Activated CD4-positive, alpha-beta T cell treated with anti-CD3 and anti-CD28 coated beads, Interleukin-2, amount 50 U/mL, for 24 hours (primary cell): ENCODE measurements at places on chromosomes 6 and 20.

DNA sequence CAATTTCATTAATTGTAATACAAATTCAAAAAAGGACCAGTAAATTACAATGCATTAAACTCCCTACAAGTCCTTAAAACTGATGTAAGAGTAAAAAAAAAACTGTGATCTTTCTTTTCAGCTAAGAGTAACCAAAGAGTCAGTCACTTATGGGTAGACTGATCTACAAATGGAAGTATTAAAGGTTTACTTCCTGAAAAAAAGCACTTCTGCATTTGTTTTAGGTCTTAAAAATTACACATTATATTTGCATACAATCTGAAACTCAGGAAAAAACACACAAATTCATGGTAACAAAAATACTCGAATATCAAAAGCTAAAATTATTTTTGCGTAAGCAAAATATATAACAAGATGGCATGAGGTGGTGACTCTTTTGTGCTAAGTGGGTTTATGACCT lies 23.5 kb downstream of the USP49 start:
- DNase-seq, result no peak

- no peak for DNase-seq
These were observed 59.7 kb upstream of the SAMD3 start for GRCh38 chr6:130282234-130282995.

- no peak for DNase-seq
These were observed 2.9 kb downstream of the NRN1 start for GRCh38 chr6:6003621-6004366.

- no peak for DNase-seq
These were observed 17.1 kb downstream of the TGM3 start for GRCh38 chr20:2312876-2313275.

DNA sequence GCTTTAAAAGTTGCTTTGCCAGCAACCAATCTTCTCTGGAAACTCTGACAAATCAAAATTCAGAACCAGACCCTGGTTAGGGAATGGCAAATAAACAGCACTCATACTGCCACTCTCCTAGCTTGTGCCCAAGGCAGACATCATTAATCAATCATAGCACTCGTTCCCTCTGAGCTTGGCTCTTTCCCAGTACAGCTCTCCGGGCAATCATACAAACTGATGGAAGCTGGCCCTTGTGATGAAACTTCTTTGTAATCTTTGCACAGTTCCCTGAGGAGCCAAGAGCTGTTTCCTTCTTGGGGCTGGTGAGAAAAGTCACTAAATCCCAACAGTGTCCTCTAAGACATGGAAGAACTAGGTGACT lies 34.7 kb downstream of the KIAA1755 start:
- no peak for DNase-seq

DNA sequence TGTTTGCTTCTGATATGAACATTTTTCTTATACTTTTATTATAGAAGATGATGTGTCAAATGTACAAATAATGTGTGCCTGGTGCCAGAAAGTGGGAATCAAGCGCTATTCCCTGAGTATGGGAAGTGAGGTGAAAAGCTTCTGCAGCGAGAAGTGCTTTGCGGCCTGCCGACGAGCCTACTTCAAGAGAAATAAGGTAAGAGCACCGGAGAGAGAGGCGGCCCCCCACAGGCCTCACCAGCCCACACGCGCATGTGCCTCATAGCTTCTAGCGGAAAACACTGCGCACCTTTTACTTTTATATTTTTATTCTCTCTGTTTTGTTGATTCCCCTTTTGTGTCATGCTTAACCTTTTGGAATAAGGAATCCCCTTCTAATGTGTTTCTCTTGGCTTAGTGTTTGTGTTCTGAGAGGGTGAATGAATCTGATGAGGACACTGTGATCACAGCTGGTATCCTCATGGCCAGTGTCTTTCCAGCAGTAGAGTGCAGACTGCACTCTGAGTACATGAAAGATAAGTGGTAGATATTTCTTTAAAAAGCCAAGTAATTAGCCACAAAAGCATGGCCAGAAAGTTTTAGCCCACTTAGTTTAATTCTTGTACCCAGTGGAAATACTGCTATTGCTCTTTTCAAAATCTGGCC lies 43.6 kb downstream of the SOBP start:
- DNase-seq, result no peak

- no peak for DNase-seq
These were observed 36.9 kb downstream of the L3MBTL3 start for GRCh38 chr6:130055271-130055670.

- DNase-seq, result no peak
These were observed 277.4 kb upstream of the CNR1 start for GRCh38 chr6:88443554-88443953.

DNA sequence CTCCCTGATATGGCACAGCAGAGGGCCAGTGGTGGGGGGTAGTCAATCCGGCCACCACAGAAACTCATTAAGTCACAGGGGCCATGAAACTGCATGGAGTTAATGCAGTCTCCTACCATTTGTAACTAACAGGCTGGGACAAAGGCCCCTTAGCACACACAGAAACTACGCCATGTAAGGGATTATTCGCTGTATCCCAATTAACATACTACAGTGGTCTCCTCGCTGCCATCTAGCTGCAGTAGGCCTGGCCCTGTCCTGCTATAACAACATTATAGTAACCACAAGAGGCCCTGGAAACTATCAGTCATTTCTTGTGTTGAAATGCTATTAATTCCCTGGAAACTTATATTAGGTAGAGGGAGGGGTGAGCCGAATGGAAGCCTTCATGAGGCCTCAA lies 72.3 kb upstream of the CCN2 start:
- DNase-seq, result no peak

GRCh38 chr20:47454298-47455132 lies 47.2 kb upstream of the NCOA3 start:
- no peak for DNase-seq

- DNase-seq, result no peak
These were observed 250.5 kb upstream of the AFDN start for GRCh38 chr6:167576050-167576741.

DNA sequence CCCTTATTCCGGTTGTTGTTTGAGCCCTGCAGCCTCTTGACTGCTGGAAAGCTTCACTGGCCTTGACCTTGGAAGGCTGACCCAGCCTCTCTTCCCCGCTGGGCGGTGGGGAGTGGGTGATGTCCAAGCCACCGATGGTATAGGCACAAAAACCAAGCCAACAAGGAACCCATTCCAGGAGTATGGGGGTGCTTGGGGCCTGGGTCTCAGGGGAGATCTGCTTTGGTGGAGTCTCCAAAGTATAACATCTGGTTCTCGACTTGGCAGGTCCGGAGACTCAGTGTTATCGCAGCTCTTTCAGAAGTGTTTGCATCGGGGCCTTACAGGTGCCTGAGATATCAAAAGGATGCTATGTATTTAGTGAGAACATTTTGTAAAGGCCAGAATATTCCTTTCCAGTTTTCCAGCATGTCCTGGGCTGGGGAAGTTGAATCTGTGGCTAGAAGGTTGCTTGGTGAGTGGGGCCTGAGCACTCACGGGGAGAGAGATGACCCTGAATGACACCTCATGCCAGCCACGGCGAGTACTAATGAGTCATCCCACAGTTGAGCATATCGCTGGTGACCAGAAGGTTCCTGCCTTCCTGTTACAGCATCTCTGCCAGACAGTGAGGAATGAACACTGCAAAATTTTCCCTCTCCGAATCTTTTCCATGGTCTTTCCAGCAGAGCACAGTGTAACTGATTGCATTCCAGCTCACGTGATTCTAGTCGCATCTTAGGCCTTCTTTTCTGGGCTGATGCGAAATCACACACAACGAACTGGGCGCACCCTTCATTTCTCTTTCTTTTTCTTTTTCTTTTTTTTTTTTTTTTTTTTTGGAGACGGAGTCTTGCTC lies 133.9 kb downstream of the ZDHHC14 start:
- no peak for DNase-seq

- DNase-seq, result no peak
These were observed 93.7 kb downstream of the SULF2 start for GRCh38 chr20:47691625-47692024.

DNA sequence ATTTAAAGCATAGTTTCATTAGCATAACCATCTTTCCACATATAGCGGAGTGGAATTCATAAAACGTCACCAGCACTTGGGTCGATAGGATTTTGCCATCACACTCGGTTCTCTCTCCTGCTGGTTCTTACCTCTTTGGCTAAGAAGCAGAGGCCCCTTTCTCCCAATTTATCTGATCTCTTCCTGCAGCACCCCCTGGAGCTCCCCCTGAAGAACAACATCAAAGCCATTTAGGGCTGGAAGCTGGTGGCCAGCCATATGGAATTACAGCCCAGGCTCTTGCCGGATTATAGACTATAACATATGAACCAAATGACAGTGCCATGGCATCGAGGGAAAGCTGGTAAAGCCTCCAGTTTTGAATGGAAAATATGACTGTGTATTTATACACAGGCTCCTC lies 6.4 kb upstream of the KIF6 start:
- DNase-seq, result no peak

DNA sequence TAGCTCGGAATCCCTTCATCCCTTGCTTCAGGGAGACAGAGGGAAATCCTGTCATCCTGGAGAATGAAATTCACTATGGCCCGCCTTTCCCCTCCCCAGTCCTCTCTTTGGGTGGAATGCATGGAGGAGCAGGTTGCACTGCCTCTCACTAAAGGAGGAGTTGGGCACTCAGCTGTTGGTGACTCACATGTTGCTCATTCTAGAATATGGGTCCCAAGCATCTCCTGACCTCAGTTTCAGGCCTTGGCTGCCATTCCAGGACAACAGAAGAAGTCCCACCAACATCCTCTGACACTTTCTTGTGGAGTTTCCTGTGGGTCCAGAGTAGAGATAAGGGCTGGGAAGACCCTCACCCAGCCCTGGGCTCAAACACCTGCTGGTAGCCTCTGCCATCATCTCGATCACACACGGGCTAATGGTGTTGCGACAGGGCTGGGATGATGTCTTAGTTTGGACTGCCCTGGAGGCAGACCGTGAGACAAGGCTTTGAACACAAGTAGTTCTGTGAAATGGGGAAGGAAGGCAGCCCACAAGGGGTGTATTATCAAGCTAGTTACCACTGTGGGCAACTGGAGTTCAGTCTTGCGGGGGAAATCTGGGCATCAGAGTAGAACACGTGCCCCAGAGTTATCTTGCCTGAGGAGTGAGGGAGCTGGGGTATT lies 52.4 kb upstream of the RNF24 start:
- no peak for DNase-seq

DNA sequence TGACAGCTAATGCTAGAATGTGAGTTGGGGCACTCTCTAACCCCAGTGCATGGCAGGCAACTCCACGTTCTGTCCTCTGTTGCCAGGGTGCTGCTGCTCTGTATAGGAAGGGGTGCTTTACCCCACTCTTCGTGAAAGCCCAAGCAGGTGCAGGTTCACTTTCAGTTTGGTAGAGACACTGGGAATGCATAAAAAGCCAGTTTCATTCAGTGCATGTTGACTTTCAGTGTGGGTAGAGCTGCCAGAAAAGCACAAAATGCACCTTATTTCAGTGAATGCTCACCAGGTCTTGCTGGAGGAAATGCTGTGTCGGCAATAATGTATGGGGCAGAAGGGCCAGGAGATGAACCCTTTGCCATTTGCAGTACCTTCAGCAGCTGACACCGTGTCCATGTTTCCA lies 62.1 kb upstream of the ADGRB3 start:
- DNase-seq, result no peak

- no peak for DNase-seq
These were observed at the start of gene TAAR6 for GRCh38 chr6:132570221-132570777. TAAR6 (plus strand) TSS chr6:132570322; CDS start chr6:132570322, 0 bp downstream.

GRCh38 chr6:132872923-132873322 lies 58.6 kb downstream of the RPS12 start:
- no peak for DNase-seq

DNA sequence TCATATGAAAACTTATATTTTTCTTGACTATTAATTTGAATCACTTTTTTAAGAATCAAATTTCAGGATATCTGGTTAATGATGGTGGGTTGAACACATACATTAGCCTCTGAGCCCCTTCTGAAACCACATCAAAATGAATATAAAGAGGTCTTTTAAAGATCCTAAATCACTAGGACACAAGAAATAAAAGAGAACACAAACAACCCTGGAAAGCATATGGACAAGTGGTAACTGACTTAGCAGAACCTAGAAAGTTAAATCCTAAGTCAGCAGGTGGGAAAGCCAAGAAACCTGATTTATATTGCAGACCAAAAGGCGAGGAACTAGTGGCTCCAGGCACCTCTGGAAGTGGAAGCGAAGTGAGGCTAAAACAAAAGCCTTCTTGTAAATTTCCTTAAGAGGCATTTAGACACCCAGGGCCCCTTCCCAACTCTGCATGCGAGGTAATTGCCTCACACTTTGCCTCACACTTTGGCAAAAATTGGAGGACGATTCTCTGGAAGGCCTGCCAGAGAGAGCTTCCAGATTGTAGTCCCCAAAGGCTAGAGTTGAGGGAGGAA lies 293.9 kb downstream of the KHDC1L start:
- no peak for DNase-seq

- no peak for DNase-seq
These were observed 86.4 kb downstream of the OPRM1 start for GRCh38 chr6:154125421-154125820.

DNA sequence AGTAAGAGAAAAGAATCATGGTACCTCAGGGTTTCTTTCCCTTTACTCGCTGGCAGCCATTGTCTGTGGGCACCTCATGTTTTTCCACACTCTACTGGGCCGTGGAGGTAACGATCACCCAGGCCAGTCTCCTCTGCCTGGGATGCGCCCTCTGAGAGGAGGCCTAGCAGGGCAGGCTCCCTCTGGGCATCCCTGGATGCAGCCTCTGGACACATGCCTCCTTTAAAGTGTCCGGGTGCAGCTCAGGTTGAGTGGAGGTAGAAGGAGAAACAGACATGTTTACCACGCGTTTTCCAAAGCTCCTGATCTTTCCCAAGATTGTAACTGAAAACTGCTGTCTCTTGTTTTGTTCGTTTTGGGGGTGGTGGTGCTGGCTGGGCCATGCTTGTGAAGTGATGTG lies 13.8 kb upstream of the NPEPL1 start:
- no peak for DNase-seq

DNA sequence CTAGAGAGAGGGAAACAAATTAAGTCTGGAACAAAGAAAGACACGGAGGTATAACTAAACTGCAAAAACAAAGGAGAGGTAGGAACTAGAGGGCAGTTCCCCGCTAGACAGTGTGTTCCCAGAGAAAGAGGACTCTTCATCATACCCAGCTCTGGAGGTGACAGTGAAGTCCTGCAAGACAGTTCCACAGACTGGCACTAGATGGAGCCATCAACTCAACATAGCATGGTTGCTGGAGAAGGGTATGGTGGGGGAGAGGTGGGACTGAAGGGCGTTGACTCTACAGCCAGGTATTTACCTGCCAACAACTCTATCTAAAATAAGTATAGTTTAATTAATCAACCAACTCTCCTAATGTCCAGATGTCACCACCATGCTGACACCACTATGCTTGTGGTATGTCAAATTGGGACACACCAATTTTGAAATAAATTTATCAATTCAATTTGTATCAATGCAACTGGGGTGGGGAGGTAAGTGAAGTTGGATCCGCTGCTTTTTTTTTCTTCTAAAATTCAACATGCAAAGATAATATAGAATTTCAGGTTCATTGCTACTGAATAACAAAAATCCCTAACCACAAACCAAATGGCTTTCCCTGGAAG lies 9.7 kb downstream of the BACH2 start:
- DNase-seq, result peak; percentile 28

GRCh38 chr6:79384845-79385244 lies 150.4 kb upstream of the HMGN3 start:
- DNase-seq, result no peak

GRCh38 chr6:79622364-79622763 lies 8.8 kb upstream of the SH3BGRL2 start:
- DNase-seq, result no peak
